CD8-positive, alpha-beta memory T cell (primary cell): ENCODE measurements at places on chromosomes 7 and 10. TPM values are rescaled to one million over a fixed set of nuclear protein-coding genes. Genes with fewer than 3 reads are reported as not detected.

DNA sequence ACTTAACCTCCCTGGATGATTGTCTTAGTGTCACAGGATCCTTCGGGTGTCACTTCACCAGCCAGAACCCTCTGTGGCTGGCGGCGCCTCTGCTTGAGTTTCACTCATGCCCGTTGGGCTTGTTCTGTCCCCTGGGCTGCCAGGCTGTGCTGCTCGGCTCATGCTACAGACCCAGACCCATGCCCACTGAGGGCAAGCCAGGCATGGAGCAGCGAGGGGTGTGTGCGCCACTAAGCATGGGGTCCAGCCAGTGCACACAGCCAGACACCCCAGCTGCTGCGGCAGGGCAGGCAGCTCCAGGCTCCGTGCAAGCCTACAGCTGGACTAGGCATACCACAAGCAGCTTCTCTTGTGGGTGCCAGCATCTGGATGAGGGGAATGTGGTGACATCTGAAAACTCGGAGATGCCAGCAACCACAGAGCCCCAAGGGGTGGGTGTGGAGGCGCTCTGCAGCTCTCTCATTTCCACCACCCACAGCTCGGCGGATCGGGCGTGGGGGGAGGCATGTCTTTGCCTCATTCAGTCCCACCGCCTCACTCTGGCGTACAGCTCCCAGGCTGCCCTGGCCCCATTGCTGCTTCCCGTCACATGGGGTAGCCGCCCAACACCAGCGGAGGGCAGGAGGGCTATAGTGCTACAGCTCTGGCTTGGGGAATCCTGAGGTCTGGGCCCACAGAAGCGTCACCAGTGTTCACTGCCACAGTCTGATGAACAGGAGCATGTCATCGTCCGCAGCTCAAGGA lies 269.6 kb upstream of the LRGUK start:
- no peak overlapping the region for H3K27ac ChIP-seq
- no peak overlapping the region for H3K4me3 ChIP-seq
- no peaks in the 10 kb centered on the region for H3K27me3 ChIP-seq
- H3K4me1 ChIP-seq = no peaks in the 10 kb centered on the region

The TMEM176B gene
- polyA plus RNA-seq = not detected

- peaks cover 88% of the 10 kb centered on the region for H3K4me1 ChIP-seq
- no peaks in the 10 kb centered on the region for H3K27me3 ChIP-seq
- peak; percentile 88 for DNase-seq
These were observed 10.7 kb downstream of the APBB1IP start for GRCh38 chr10:26448706-26449435.

DNA sequence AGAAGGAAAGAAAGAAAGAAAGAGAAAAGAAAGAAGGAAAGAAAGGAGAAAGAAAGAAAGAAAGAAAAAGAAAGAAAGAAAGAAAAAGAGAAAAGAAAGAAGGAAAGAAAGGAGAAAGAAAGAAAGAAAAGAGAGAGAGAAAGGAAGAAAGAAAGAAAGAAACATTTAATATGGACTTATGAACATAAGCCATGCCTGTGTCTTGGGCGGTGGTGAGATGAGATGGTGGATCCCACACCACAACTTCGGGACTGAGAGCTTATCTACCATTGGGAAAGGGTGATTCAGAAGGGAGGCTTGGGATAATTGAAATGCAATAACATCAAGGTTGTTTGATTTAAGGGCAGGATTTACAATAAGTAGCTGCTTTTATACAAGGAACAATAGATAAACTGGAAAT lies 843.9 kb upstream of the AUTS2 start:
- no peaks in the 10 kb centered on the region for H3K27me3 ChIP-seq
- DNase-seq = no peak
- no peak overlapping the region for H3K27ac ChIP-seq
- no peaks in the 10 kb centered on the region for H3K4me1 ChIP-seq

The NRAP gene
- polyA plus RNA-seq = not detected

- no peaks in the 10 kb centered on the region for H3K4me1 ChIP-seq
- no peak for DNase-seq
- no peaks in the 10 kb centered on the region for H3K27me3 ChIP-seq
- no peaks in the 10 kb centered on the region for H3K36me3 ChIP-seq
- H3K4me3 ChIP-seq = no peak overlapping the region
These were observed 214.9 kb upstream of the ZMIZ1 start for GRCh38 chr10:78853864-78854263.

The ARHGEF35 gene
- polyA plus RNA-seq = 1.6 TPM
